Dermis microvascular lymphatic vessel endothelial cell (primary cell): ENCODE measurements at places on chromosomes 3 and 15.
A peak's percentile ranks its signal among the peaks of the same experiment; 100 is the strongest.

- no peak for DNase-seq
Observed at GRCh38 chr3:128277378-128278069, 124.2 kb downstream of the EEFSEC start.

- DNase-seq, result no peak
Observed at GRCh38 chr3:72312339-72312738, 527.4 kb upstream of the PROK2 start.

- no peak for DNase-seq
Observed at GRCh38 chr3:24573576-24573975, 78.9 kb upstream of the THRB start.

- DNase-seq, result no peak
Observed at GRCh38 chr15:79030470-79030869, 60.1 kb downstream of the RASGRF1 start.

DNA sequence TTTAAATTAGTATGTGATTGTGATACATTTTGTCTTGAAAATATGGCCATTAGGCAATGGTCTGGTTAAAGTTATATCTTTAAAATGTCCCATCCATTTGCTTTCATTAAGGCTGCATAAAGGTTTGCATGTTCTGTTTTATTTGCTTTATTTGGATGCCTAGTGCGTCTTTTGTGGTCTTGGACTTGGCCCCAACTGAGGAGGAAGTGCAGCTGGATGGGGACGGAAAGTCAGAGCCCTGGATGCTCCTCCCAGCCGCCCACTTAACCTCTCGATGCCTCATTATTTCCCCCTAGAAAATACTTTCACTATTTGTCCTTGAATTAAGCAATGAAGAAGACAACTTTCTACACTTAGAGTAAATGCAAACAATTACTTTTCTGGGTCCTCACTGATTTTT, 898.2 kb downstream of the MCTP2 start:
- DNase-seq, result peak; percentile 7

- DNase-seq, result no peak
Observed at GRCh38 chr3:150439657-150440056, 31.6 kb downstream of the TSC22D2 start.

GRCh38 chr15:68586274-68586961, 7.6 kb downstream of the CORO2B start:
- DNase-seq, result no peak

DNA sequence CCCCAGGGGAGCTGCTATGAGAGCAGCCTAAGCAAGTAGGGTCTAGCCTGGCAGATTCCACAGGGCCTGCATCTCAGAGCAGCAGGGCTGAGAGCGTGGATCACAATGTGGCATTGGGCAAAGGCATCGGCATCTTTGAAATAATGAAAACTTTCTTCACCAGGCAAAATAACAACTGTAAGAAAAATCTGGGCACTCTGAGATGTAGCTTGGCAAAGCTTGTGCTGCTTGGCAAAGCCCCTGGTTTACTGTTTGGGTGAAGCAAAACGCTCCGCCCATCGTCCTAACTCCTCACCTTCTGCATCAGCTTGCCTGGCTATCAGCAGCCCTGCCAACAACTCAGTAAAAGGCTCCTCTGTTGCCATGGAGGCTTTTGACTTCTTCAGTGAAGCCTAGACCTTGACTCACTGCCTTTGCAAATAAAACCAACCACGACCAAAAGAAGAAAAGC, 212.8 kb upstream of the EIF1B start:
- no peak for DNase-seq

DNA sequence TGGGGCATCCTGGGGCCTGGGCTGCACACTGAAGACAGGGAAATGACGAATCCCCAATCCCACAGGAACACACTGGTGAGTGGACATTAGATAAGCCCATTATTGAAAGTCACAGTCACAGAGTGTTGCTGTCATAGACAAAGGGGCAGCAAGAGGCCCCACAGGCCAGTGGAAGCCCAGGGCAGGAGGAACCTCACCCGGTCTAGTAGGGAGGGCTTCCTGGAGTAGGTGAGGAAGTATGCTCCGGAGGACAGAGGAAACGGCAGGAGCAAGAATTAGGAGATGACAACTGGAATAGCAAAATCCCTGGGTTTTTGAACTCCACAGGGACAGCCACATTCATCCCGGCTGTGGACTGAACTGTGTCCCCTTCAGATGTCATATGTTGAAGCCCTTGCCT, 101.2 kb downstream of the TPRA1 start:
- DNase-seq, result no peak

DNA sequence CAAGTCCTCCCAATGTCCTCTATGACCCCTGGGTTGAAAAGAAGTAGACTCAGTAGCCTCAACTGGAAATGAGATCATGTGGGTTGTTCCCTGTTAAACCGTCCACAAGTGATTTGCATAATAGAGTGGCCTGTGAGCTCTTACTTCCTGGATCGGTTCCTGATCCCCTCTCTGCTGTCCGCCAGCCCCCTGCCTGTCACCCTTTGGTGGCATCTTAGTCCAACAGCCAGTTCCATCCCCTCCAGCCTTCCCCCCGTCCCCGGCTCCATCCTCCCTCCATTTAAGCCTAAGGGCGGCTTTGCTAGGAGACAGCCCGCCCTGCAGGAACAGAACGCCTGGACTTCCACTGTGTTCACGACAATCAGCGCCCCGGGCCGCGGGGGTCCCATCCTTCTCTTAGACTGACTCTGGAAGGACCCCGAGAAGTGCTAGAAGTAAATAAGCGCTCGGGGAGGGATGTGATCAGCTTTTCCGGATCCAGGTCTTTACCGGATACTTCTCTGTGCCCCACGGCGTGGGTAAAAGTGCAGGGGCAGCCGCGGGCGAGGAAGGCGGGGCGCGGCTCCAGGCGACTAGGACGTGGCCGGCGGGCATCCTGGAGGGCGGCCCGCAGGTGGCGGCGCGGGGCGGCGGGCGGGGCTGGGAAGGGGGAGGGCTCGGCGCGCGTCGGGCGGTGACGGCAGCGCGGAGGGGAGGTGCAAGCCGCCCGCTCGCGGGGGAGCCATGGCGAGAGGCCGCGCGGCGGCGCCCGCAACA, 51.2 kb upstream of the ULK4 start:
- DNase-seq, result peak; percentile 84

- DNase-seq, result no peak
Observed at GRCh38 chr15:75203017-75203907, 1.6 kb downstream of the C15orf39 start.

- DNase-seq, result no peak
Observed at GRCh38 chr3:88263417-88264100, 113.8 kb downstream of the C3orf38 start.
